Caudate nucleus (tissue), 63 donors: ENCODE measurements at places on chromosomes 12 and 14.
A peak's percentile ranks its signal among the peaks of the same experiment; 100 is the strongest.

DNA sequence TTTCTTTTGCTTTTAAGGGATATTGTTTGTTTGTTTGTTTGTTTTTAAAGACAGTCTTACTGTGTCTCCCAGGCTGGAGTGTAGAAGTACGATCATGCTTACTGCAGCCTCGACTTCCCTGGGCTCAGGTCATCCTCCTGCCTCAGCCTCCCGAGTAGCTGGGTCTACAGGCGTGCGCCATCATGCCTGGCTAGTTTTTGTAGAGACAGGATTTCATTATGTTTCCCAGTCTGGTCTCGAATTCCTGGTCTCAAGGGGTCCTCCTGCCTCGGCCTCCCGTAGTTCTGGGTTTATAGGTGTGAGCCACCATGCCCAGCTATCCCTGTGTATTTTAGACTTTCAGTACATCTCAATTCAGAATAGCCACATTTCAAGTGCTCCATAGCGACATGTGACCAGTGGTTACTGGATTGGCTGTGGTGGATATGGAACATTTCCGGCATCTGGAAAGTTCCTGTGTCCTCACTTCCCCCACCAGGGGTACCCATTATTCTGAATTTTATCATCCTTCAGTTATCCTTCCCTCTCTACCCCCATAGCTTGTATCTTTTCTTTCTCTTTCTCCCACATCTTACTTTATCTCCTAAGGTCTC is 61.1 kb downstream of the HRK start:
- no peak for DNase-seq

GRCh38 chr12:125276567-125276966 is 211.3 kb downstream of the AACS start:
- no peak for DNase-seq

- DNase-seq = no peak
These were observed 8.2 kb downstream of the CHST11 start for GRCh38 chr12:104464899-104465298.

DNA sequence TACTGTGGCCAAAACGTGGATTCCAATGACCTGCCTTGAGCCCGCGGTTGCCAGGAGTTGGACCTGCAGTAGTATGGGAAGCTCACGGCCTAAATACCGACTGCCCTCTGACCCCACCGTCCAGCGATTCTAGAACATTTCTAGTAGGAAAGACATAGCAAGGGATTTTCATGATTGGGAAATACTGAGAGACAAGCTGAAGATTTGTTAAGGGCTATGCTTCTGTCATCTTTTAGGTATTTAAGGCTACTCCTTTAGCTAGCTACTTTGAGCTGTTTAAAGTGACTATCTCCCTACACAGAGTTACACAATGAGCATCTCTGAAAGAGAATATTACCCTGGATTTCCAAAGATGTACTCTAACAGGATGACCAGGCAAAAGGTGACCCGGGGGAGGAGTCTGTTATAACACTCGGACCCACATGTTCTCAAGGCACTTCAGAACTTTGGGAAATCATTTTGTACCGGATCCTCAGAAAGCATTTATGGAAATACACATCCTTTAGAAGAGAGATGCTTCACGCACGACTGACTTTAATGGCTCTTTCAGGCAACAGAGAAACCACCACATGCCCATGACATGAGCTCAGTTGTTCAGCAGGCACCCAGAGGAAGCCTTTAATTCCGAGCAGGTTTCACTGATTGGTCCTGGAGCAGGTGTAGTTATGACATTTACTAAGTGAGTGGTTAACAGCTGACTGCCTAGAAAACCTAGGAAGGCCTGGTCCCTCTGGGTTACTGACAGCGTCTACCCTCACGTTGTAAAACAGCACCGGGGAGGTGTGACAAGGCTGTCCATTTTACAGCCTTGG is 4.2 kb downstream of the BAG5 start:
- no peak for DNase-seq

GRCh38 chr12:100672075-100672592 is 98.7 kb downstream of the GAS2L3 start:
- DNase-seq = no peak

DNA sequence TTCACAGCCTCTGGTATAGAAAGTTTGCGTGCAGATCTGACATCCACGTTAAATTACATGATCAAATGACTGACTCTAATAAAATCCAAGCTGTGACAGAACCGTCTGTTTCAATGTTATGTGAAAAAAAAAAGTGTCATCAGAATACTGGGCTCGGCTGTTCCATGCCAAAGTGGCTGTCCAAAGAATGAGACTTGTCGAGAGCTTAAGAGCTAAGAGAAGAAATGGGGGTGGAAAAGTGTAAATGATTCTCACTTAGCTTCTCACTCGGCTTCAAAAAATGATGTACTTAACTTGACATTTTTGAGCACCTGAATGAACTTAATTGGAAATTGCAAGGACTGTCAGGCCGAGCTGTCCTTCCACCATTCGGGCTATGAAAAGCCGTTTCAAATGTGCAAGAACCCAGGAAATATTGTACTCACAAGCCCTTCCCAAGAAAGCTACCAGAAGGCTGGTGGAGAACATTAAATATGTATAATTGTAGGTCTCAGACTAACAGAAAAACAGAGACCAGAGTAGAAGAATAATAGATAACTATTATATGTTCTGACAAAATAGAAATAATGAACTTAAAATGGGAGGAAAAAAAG is 78.0 kb downstream of the DIO3 start:
- DNase-seq = no peak

GRCh38 chr12:131990980-131991305 is 41.2 kb downstream of the EP400 start:
- no peak for DNase-seq

DNA sequence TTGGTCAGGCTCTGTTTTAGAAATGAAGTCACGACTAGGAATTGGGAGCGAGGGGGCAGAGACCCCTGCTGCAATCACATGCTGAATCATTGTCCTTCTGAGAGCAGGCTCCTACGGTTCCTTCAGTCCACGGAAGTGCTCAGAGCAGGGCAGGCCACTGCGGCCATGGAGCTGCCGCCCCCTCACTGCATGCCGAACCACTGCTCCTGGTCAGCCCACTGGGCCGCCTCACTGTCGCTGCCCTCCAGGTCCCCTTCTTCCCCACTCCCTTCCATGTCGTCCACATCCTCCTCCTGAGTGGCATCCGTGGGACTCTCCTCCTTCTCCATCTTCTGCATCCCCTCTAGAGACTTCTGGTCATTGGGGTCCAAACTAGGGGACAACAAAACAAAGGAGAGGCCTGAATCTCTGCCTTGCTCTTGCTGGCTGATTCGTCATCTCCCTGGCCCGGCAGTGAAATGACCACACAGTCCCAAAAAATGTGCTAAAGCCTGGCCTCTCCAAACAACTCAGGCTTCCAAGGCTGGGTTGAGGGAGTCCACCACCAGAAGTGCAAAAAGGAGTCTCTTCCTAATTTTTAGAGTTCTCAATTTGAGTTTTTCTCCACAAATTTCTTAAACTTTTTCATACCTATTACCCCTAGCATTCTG is 29.4 kb downstream of the ANAPC7 start:
- DNase-seq = no peak

GRCh38 chr12:97801471-97802059 is 339.0 kb downstream of the RMST start:
- no peak for DNase-seq

GRCh38 chr14:82379291-82379690 is 845.6 kb upstream of the SEL1L start:
- DNase-seq = no peak

DNA sequence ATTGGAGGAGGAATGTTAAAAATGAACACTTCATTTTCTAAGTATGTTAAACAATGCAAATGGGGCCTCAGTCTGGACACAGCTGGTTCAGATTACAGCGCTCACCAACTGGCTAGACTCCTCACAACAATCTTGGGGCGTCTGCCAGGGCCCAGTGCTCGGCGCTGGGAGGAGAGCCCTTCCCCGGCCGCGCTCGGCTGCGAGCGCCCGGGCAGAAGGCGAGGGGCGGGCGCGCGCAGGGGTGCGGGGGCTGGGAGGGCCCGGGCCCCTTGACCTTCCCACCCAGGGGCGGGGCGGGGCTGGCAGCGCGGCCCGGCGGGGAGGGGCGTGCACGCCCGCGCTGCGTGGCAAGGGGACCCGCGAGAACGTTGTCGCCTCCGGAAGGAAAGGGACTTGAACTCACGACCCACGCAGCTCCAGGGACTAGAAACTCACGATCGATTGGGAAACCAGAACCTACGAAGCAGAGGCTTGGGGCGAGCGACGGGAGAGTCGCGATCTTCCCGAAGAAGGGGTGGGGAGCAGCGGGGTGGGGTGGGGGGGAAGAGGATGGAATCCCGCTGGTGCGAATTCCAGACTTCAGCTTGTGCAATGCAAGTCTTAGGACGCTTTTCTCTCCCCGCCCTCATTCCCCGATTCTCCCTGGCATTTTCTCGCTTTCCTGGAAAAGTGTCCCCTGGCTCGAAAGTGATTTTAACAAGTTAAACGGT is at the start of gene FBLN5:
TSS of gene FBLN5 (minus strand) at position 220 of the 710 bp plus-strand sequence. CDS start 465 bp downstream, outside the sequence.
- DNase-seq = peak; percentile 10

GRCh38 chr12:20463913-20464524 is 95.7 kb downstream of the PDE3A start:
- no peak for DNase-seq

GRCh38 chr14:78131201-78131600 is 39.0 kb upstream of the NRXN3 start:
- DNase-seq = no peak

- no peak for DNase-seq
These were observed 283.5 kb downstream of the KSR2 start for GRCh38 chr12:117685110-117685926.

GRCh38 chr12:104535369-104535768 is 78.6 kb downstream of the CHST11 start:
- DNase-seq = no peak
